ENCODE measurements at places on chromosomes 2 and 18.

GRCh38 chr2:126652323-126652891 is 3.6 kb upstream of the GYPC start:
- no peak for DNase-seq

DNA sequence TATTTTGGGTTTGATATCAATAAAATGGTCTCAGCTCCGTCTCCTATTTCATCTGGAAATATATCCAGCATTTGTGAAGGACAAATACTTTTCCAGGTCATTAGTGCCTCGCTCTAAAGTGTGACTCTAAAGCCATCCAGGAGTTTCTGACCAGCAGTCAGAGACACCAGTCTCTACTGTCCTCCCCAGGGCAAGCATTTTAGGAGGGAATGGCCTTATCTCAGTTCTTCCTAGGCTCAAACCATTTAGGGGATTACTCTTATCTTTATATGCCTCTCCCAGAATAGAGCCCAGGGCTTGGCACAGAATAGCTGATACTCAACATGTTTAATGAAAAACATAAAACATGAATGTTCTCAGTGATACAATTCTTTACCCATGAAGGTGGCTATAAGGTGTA is 187.6 kb downstream of the NAPG start:
- DNase-seq = no peak

DNA sequence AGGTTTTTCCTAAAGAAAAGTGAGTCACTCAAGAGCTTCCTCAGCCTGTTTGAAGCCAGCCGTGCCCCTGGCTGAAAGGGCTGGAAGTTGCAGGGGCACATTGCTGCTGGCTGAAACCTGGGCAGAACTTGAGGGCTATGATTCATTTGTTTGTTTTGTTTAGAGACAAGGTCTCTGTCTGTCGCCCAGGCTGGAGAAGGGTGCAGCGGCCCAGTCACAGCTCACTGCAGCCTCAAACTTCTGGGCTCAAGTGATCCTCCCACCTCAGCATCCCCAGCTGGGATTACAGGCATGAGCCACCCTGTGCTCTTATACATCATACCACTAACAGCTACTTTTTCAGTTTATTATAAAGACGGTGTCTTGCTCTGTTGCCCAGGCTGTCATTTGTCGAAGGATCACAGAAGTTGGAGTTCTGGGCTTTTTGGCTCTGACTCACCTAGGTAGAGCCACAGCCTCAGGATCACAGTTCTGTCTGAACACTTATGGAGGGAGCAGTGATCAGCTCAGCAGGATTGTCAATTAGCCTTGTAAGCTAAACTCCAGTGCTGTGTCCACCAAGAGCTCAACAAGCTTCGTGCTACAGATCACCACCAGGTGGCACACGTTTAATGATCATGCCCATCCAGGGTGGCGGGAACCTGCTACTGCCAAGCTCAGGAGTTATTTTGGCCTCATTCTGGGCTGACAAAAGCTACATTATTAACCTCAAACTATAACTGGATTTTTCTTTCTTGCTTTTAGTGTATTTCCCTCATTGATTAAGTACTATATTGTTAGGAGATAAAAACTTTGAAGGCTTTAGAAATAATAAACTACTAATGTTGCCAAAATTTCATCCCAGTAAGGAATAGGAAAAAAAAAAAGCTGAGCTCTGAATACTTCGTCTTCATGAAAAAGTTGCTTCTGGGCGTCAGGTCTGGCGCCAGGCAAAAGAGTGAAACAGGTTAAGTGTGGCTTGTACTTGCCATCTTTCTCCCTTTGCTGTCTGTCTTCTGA is 57.9 kb downstream of the ARHGEF33 start:
- DNase-seq = peak; percentile 57

DNA sequence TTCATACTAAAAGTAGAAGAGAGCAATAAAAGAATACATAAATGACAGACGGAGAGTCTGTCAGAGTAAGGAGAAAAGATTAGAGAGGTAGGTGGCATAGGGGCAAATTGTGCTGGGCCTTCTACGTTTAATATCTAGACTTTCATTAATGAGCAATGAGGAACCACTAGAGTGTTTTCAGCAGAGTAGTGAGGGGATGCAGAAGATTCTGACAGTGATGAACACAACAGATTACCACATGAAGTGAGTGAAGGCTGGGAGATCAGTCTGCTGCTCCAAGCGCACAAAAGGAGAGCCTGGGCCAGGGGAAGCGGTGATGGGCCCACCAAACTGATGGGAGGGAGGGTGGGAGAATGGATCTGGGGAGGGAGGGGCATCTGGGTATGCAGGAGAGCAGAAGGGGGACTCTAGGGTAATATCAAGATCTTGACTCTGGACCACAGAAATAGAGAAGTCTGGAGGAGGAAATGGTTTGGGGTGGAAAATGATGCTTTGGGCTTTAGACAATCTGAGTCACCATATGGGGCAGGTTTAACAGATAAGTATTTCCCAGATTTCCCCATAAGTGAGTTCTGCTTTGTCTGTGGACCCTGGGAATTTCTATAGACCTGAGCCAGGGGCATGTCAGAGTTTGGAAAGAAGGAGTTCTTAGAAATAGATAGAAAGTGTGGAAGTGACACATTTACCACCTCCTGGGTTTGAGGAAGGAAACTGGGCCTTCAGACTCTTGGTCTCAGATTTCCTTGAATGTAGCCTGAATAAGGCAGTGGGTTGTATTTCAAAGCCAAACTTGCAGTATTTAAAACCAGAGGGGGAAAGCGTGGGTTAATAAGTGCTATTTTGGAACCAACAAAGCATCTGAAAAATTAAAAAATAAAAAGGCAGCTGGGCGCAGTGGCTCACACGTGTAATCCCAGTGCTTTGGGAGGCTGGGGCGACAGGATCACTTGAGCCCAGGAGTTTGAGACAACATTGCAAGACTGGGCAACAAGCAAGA is 15.0 kb upstream of the IL1A start:
- no peak for DNase-seq

- no peak for DNase-seq
These were observed 46.6 kb downstream of the FSIP2 start for GRCh38 chr2:185785156-185785555.

GRCh38 chr2:119290859-119291587 is 67.4 kb downstream of the STEAP3 start:
- DNase-seq = peak; percentile 83

DNA sequence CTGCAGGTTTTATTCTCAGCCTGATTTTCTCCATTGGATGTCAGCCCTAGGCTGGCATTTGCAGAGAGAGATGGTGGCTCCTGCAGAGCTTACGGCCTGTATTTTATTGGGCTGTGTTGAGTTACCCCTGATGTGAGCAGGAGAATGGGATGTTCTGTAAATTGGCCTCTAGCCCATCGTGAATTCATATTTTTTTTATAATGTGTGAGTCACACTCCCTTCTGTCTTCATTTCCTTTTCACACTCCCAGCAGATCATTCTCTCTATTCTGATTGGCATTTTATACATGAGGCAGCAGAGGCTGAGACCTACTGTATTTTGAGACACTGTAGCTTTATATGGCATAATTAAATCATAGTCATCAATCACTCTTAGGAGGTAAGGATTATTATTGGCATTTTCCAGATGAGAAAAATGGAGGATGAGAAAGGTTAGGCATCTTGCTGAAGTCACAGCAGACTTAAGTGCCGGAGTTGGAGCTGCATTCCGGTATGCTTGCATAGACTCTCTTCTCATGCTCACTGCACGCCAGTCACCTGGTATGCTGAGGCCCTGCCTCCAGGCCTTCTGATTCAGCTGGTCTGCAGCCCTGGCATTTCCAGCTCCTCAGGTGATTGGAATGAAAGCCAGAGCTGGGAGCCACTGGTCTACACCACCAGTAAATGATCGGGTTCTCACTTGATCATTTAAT is 142.4 kb downstream of the NEDD4L start:
- DNase-seq = no peak

DNA sequence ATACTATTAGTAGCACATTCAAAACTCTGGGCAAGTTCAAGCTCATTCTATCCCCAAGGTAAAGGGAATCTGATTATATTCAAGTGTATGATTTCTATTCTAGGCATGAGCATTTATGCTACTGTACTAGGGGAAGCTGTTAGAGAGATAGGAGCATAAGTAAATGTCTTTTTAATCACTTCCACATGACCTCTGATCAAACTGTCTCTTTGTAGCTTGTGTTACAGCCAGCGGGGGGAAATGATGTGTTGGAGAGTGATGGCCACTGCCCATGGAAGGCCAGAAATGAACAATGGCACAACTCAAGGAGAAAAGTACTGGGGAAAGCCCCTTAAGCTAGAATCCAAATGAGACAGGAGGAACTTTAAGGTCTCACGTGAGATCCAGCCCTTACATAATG is 894.9 kb upstream of the CDH2 start:
- no peak for DNase-seq

DNA sequence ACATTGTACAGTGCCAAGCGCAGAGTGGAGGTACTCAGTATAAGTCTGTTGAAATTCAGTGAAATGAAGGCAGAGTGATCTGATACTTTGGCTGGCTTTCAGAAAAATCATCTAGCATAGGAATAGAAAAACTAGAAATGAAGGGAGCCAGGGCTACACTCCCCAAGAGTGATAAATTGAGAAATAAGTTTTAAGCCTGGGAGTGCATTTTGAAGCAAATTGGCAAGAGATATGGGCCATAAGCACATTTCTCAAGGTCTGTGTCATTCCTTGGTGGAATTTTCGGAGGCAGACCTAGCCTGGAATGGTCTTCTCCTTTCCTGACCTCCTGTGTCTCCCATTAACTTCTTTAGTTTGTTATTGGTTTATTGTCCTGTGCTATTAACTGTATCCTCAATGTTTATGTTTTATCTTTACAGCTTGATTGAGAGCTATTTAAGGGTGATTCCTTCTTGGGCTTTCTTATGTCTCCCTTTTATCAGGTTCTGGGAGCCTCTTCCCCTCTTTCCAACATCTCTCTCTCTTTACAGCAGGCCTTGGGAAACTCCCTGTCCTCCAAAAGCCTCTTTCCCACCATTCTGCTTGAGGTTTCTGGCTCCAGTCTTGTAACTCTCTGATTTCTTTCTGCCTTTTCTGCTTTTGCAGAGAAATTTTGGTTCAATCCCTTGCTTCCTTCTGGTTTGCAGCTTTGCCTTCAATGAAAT is 649.5 kb downstream of the SLC4A3 start:
- DNase-seq = no peak

DNA sequence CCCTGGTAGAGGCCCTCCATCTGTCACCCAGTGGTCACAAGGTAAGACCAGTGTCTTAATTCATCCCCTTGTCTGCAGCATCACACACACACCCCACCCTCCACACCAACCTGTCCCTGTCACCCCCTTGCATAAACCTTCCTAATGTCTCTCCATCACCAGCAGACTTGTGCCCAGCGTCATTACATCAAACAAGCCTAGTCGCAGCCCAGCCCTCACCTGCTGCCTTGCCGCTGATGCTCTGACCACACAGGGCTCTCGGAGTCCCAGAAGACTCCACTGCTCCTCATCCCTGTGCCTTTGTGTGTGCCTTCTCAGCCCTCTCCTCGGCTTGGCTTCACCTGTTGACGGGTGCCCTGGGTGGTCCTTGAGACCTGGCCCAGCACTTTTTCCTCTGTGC is 171.2 kb downstream of the GLI2 start:
- DNase-seq = no peak

DNA sequence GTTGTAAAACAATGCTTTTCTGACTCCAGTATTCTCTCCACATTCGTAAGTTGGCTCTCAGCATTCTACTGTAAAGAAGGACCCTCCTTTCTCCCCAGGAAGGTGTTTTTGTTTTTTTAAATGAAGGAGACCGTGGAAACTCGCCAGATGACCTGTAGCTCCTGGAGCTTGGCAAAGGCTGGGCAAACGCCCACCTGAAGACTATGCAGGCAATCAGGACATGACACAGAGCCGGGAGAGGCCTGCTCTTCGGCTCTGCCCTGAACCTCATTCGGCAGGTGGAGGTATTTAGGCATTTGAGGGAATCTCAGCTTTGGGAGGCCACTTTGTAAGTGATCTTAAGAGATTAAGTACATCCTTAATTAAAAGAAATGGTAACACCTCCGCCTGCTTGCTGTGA is 17.4 kb downstream of the CASP10 start:
- DNase-seq = no peak

GRCh38 chr2:126858436-126858835 is 40.3 kb upstream of the TEX51 start:
- no peak for DNase-seq

DNA sequence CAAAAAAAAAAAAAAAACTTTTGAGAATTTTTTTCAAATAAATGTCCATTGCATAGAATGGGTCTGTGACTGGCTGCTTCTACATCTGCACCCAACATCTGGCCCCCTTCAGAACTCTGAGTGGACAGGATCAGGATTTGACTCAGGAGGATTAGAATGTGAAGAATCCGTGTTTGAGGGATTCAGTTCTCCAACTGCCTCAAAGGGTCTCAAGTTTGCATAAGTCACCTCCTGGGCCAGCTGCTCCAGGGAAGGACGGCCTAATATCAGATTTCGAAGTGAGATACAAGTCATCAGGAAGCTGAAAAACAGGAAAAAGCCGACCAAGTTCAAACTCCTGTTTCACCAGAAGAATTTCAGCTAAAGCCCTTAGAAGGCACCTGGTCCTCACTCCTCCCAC is 10.9 kb downstream of the MAT2A start:
- no peak for DNase-seq

- no peak for DNase-seq
These were observed 880.7 kb downstream of the SUCLG1 start for GRCh38 chr2:83578405-83578804.

GRCh38 chr2:68367953-68368653 is 3.0 kb downstream of the PLEK start:
- no peak for DNase-seq

- no peak for DNase-seq
These were observed 981.2 kb downstream of the BCL11A start for GRCh38 chr2:59572227-59572626.

- DNase-seq = peak; percentile 76
These were observed 183.4 kb upstream of the FN1 start for GRCh38 chr2:215619022-215619958.

DNA sequence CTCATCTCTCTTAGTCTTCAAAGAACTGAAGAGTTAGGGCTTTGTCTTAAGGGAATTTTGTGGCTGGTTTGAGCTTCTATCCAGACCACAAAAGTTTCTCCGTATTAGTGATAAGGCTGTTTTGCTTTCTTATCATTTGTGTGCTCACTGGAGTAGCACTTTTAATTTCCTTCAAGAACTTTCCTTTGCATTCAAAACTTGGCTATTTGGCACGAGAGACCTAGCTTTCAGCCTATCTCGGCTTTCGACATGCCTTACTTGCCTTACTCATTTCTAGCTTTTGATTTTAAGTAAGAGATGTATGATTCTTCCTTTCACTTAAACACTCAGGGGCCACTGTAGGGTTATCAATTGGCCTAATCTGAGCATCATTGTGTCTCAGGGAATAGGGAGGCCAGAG is 29.9 kb downstream of the HDHD2 start:
- no peak for DNase-seq

GRCh38 chr2:201126308-201127151 is 10.6 kb downstream of the CFLAR start:
- DNase-seq = no peak

GRCh38 chr2:202377207-202377761 is 1.2 kb downstream of the BMPR2 start:
- DNase-seq = peak; percentile 32
